Activated CD4-positive, alpha-beta T cell treated with anti-CD3 and anti-CD28 coated beads, Interleukin-10, Interleukin-2, amounts not matched to agents 100 ng/mL and 50 ng/mL, durations not matched to agents 16 hours and 8 hours (primary cell): ENCODE measurements at places on chromosomes 1 and 21.

DNA sequence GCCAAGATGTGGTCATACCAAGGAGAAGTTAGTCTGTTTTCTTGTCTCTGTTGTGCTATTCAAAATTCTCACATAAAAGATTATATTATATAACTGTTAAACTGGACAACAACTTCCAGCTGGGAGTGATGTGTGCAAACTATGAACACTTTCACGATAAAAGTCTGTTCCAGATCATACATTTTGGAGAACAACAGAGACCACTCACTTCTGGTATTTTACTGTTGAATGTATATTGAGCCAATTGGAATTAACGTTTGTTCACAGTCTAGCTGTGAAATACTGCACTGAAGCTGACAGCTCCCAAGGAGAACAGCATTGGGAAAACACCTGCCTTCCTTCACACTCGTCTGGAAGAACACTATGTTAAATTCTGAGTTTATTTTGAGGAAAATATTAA, 860 bp upstream of the SHCBP1L start:
- DNase-seq, result no peak

DNA sequence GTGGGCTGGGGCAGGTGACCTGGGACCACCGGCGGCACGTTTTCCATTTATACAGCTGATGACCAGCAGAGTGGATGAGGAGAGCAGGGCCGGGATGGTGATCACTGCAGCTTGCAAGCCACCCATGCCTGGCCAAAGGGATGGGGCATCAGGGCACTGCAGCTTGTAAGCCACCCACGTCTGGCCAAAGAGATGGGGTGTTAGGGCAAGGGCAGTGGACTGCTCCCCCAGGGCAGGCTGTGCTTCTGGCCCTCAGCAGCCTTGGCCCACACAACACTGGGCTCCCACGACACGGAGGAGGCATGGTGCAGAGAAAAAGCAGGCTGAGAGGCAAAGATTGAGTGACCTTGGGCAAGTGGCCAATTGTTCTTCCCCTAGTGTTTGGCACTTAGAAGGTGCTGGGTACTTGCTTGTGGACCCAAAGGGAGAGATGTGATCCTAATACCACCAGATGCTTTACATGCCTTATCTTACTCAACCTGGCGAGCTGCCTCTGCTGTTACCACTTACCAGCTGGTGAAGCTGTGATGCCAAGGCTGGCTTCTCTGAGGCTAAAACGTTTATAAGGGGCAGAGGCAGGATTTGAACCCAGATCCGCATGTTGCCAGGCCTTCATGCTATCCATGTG, 48.3 kb downstream of the TRIM62 start:
- DNase-seq, result no peak

GRCh38 chr1:23395154-23395724, 25.6 kb upstream of the ZNF436 start:
- DNase-seq, result no peak

GRCh38 chr1:114328361-114328904, 174.8 kb upstream of the SYT6 start:
- no peak for DNase-seq

DNA sequence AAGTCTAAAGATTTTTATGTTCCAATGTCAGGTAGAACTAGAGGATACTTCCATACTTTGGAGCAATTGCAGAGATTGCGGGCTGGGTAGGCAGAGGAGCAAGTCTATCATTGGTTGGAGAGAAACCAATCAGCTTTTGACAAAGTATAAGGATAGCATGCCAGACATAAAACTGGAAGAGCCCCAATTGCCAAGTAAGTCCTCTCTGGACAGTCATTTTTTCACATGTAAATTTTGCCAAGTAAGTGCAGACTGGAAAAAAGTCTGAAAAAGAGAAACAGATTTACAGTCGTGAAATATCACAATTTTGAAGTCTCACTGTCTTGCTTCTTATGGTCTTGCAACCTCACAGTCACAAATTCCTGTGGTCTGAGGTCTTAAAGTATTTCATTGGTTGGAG, 131.4 kb upstream of the C21orf91 start:
- DNase-seq, result no peak

GRCh38 chr1:173876732-173877131, 8.6 kb downstream of the ZBTB37 start:
- DNase-seq, result no peak

GRCh38 chr1:150164779-150165178, 15.1 kb downstream of the PLEKHO1 start:
- no peak for DNase-seq

DNA sequence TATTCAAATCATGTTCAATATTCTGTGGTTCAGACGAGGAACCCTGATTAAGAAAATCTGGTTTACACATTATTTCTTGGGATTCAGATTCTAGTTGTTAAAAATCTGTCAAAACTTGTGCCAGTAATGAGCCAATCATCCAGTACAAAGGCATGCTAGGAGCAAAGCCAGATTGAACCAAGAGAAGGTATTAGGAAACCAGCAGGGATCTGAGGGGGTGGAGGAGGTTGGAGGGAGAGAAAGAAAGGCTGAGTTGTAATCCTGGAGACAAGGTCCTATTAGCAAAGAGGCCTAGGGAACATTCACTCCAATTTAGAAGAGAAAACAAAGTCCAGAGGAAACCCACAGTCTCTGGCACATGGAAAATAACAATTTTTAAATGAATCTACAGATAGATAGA, 352.9 kb downstream of the LTN1 start:
- no peak for DNase-seq

DNA sequence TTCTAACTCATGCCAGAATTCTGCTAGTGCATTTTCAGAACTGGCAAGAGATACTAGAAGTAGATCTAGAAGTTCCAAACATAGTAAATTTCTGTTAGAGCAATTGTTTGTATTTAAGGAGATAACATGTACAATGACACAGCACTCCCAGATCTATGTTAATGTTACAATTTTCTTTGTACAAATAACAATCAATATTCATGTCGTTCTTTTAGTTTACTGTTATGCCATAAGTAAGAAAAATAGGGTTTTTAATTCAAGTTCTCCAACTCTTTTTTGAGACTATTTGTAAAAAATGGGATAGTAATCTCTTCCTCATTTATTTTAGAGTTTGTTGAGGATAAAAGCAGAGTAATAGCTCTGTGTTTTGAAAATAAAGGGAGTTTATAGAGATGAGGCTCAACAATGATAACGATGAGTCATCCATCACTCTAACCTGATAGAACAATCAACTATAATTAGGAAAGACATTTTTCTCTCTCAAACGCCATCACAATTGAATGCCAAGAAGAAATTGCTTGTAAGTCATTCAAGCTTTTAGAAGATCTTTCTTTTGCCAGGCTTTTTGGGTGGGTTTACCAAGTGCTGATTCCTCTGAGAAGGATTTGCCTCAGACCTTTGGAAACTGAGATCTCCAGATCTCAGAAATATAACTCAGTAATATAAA, 638 bp downstream of the CD84 start:
- DNase-seq, result no peak

DNA sequence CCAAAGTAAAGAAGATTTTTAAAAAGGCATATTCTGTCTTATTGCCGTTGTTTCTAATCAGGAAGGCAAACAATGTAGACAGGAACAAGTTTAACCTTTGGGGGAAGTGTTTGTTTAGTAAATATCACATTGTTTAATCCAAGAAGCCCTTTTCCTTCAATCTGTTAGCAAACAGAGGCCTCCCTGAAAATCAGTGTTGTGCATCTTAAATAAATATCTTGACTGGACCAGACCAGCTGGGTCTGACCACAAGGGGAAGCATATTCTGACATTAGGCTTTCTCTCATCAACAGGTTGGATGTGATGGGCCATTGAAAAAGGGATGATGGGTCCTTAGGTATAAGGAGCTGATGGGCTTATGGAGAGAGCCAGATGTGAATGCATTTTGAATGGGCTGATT, 81.8 kb upstream of the SGIP1 start:
- DNase-seq, result no peak
